ENCODE measurements at places on chromosomes 16 and 17.

DNA sequence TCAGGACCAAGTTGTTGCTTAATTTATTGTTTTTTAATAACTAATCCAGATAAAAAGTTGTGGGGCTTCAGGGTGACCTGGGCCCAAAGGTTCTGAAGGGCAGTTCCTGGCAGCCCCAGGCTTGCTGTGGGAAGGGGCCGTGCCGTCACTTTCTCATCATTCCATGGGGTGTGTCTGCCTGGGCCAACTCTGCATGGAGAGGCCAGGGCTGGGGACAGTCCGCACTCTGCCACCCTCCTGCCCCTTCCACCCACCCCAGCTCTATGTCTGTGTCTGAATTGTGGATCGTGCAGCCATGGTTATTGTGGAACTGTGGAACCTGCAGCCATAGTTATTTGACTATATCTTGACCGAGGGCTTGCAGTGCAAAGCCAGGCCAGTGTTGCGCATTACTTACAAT is 4.0 kb downstream of the LIMD2 start:
- no peak for DNase-seq

GRCh38 chr16:57092786-57093411 is 516 bp downstream of the CPNE2 start:
- no peak for DNase-seq

DNA sequence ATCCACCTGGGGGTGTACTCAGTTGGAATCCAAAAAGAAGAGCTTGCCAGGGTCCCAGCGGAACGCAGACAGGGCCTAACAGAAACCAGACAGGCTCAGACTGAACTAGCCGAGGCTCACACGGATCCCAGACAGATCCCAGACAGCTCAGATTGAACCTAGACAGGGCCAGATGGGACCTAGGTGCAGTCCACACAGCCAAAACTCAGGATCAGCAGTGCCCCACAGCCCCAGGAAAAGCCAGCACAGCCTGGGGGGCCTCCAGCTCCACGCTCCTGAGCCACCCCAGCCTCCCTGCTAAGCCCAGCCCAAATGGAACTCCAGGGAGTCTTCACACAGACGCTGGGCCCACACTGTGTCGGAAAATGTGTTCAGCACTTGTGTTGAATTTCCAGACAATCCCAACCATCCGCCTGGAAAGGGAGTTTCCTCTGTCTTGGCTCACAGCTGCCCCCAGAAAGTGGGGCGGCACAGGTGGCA is 7.5 kb downstream of the STX1B start:
- DNase-seq, result no peak

- no peak for DNase-seq
Measured at GRCh38 chr16:19123535-19124178, 9.9 kb downstream of the ITPRIPL2 start.

DNA sequence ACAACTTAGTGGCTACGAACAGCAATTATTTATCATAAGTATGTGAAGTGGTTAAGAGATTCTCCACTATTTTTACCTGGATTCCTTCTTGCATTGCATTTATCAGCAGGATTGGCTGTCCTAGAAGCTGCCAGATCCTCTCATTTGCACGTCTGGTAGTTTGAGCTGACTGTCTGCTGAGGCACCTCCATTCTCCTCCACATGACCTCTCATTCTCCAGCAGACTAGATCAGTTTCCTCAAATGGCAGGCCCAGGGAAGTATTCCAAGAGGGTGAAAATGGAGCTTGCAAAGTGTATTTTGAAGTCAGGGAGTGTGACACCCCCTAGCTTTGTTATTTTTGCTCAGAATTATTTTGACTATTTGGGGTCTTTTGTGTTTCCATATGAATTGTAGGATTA is 870.1 kb downstream of the CDH11 start:
- no peak for DNase-seq

DNA sequence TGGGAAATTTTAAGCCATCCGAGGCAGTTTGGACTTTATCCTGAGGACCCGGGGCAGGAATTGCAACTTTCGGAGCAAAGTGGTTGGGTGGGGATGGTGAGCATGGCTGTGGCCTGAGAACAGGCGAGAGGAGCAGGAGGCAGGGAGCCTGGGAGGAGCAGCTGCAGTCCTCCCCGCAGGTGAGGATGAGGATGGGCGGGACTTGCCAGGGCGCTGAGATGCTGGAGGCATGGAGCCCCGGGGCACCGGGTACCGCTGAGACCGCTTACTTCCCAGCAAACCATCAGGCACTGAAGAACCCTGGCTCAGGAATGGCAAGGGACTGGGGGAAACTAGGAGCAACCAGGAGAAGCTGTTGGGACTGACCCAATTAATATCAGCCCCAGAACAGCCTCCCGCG is 210.8 kb downstream of the GSG1L start:
- DNase-seq, result no peak

- peak; percentile 93 for DNase-seq
Measured at GRCh38 chr16:81077076-81077940, at the start of gene C16orf46. TSS of gene C16orf46 (minus strand) at chr16:81077238. CDS start at chr16:81063955, 13,283 bp downstream.

- DNase-seq, result no peak
Measured at GRCh38 chr17:6676802-6677157, 25.2 kb downstream of the C17orf100 start.

- DNase-seq, result no peak
Measured at GRCh38 chr17:11391134-11391533, 150.1 kb downstream of the SHISA6 start.

GRCh38 chr17:72090108-72090507 is 30.7 kb upstream of the SOX9 start:
- no peak for DNase-seq

DNA sequence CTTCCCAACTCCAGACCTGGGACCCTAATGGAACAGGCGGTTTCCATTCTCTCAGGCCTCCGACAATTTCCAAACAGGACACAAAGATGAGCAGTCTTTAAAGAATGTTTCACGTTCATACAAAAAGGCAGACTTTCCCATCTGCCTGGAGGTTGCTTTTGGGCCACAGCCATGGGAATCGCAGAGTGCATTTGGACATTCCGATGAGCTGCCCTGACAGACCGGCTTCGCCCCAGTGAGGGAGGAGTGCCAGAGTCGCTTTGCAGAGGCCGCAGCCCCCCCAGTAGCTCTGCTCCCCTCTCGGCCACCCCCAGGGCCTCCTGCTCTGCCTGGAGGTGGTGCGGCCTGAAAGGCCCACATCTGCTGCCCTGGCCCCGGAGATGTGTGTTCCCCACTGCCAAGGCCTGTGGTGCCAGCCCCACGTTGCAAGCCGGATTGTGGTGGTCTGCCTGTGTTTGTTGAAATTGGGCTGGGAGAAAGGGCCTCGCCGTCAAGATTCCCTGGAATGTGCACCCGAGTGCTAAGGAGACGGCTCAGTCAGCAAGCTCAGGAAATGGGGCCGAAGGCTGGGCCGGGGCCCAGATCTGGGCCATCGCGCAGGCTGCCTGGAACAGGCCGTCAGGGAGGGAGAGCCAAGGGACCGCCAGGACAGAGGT is 89.8 kb downstream of the C16orf95 start:
- DNase-seq, result peak; percentile 61

GRCh38 chr17:45820052-45820780 is 24.5 kb upstream of the SPPL2C start:
- no peak for DNase-seq

DNA sequence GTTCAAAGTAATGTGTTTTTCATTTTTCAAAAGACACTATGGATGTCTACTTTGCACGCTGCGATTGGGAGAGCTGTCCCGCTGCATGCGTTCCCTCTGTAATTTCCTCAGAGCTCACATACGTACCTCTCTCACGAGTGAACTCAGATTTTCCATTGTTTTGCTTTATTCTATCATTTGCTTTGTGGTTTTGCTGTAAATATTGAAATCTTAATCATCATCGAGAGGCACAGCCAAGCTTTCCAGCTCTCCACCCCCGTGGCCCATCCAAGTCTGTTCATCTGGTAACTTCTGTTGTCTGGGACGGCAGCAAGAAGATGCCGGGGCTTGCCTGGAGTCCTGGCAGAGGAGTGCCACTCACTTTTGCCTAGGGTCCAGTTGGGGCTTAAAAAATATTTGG is 21.1 kb downstream of the TMC6 start:
- no peak for DNase-seq

DNA sequence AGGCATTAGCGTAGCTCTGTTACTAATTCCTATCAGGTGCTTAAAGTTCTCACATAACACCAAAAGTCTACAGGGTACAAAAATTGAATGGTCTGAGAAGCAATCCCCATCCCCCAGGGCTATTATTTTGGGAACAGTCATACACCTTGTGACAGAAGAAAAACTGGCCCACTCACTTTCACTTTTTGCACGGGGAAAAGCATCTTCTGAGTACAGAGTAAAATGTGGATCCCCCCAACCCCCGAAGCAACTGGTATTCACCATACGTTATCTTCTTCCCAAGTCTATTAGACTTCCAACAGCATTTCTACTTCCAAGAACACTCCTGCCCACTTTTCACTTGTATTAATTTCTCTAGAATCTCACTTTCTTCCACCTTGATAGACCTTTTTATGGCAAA is 11.8 kb downstream of the GGA3 start:
- DNase-seq, result no peak

DNA sequence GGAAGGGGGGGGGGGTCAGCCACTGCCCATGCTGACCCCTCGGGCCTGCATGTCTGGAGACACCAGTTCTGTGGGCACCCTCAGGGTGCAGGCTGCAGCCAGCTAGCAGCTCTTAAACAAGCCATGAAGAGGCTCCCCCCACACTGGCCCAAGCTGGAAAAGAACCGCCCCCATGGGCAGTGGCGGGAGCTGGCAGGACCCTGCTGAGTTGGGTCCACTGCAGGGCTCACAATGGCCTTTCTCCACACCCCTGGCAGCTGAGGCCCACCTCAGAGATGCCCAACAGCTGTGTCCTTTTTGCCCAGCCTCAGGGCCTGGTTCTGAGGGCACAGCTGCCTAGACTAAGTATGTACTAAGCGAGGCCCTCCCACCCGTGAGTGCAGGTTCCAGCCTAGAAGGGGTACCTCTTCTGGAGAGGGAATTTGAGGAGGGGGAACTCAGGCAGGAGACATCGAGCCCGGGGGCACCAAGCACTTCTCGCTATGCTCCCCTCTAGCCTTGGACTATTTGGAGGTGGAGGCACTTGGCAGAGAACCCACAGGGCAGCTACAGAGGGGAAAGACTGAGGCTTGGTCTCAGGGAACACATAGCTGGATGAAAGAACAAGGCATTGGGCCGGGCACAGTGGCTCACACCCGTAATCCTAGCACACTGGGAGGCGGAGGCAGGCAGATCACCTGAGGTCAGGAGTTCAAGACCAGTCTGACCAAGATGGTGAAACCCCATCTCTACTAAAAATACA is 3.2 kb downstream of the THRA start:
- no peak for DNase-seq

- DNase-seq, result no peak
Measured at GRCh38 chr17:56108811-56109284, 44.4 kb upstream of the ANKFN1 start.

- DNase-seq, result no peak
Measured at GRCh38 chr17:35185849-35186248, 8.3 kb downstream of the SLC35G3 start.

- no peak for DNase-seq
Measured at GRCh38 chr17:8002721-8003593, 542 bp downstream of the GUCY2D start.

GRCh38 chr17:9009737-9010136 is 11.6 kb upstream of the NTN1 start:
- DNase-seq, result no peak

GRCh38 chr17:46061435-46061834 is 62.4 kb downstream of the STH start:
- DNase-seq, result no peak

DNA sequence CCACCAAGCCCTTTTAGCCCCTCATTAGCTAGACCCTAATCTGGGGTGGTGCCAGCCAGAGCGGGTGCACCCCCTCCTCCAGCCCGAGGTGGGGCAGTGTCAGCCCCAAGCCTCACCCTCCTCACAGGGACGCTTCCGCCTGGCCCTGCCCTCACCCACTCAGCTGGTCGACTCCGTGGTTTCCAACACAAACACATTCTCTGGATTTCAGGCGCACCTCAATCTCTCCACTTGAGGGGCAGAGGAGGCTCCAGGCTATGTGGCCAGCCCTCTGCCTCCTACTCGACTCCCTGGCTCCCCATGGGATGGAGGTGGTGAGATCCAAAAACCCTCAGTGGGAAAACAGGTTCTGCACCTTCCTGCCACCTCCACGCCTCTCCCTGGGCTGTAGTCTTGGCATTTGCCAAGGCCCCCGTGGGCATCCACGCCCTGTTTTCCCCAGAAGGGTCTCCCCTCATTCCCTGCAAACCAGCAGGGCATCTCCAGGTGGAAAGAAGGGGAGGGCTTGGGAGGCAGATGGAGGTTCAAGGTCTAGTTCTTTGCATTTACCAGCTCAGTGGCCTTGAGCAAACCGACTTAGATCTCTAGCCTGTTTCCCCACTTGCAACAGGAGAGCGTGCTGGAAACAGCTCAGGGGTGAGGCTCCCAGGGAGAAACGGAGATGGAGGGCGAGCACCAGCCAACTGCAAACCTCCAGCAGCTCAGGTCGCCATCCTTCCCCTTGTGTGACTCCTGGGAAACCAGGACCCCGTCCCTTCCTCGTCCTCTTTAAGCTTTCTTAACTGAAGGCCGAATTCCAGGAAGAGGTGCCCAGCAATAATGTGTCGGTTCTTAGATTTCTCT is 1.7 kb downstream of the EMP2 start:
- no peak for DNase-seq

- no peak for DNase-seq
Measured at GRCh38 chr16:5895137-5895536, 797.5 kb upstream of the EEF2KMT start.

DNA sequence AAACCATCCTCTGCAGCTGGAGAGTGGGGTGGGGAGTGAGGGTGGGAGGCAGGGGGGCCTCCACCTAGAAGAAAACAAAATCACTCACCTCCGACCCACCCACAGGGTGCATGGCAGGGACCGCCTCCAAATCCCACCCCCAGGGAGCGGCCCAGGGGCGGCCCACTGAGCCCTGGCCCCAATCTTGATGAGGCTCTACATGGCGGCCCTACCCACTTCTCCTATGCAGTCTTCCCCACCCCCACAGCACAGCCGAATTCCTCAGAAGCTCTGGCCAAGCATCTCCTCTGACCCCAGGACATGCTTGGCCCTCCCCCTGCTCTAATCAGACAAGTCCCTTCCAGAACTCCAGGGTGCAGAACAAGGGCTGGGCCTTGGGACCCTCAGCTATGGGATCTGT is 18.2 kb upstream of the FASN start:
- no peak for DNase-seq

- DNase-seq, result no peak
Measured at GRCh38 chr16:59179446-59180082, 445.4 kb upstream of the GOT2 start.

DNA sequence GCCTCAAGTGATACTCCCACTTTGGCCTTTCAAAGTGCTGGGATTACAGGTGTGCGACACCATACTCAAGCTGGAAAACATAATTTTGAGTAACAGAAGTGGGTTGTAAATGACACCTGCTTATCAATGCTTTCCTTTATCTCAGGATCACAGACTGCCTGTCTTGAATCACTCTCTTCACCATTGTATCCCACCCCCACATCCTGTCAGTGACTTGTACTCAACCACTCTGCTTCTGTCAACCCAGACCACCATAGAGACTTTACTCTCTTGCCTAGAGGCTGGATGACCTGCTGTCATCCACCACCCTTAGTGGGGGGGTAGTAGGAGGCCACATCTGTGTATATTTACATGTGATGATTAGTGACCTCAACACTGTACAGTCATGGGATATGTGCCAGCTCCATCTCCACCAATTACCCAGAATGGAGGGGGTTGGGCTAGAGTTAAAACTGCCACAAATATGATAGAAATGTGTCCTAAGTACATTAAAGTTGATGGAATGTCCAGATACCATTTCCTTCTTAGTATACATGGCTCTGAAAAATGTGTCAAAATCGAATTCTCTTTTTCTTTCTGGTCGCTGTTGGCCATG is 338.7 kb downstream of the GRIN2A start:
- DNase-seq, result no peak
